Stimulated activated naive CD4-positive, alpha-beta T cell treated with Interleukin-2 at 50 U/mL for 16 hours (primary cell): ENCODE measurements at places on chromosomes 5 and 9.

- DNase-seq, result no peak
Measured at GRCh38 chr9:105331755-105332154, 87.3 kb downstream of the SLC44A1 start.

DNA sequence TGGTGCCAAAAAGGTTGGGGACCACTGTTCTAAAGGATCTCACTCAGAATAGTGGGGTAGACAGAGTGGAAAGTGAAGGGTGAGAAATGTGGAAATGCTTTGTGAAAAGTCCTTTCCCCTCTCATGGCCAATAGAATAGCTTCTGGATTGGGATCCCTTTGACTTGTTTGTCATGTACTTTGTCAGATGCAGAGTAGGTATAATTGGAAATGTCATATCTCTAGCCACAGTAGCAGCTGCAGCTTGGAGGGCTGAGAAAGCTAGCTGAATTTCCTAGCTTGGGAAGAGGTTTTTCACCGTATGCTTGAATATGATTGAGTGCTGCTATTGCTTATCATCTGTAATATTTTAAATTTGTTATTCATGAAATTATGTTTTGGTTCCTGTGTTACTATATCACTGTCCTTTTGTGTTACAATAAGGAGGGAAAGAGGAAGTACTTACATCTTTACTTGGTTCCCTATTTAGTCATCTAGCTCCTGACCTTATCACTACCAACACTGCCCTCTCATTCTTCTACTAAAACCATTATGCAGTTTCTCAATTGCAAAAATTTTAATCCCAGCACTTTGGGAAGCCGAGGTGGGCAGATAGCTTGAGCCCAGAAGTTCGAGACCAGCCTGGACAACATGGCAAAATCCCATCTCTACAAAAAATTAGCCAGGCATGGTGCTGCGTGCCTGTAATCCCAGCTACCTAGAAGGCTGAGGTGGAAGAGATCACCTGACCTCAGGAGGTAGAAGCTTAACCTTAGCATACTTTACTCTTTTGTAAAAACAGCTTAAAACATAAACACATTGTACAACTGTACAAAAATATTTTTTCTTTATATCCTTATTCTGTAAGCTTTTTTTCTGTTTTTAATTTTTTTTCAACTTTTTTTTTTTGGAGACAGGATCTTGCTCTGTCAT, 12.4 kb downstream of the SLC30A5 start:
- no peak for DNase-seq

DNA sequence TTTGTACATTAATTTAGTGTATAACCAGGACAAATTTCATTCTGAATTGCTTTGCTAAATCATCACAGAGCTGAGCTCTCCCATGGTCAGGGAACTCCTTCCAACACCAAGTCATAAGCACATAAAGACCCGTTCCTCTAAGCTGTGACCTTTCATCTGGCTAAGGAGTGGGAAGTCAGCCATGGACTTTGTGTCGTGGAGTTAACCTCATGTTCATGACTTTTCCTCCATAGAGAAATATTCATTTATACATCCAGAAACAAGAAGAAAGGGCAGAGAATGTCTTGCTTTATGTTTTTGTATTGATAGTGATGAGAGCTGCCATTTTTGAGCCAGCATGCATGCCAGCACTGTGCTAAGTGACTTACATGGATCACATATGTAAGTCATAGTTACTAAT, 97.5 kb downstream of the INIP start:
- DNase-seq, result no peak

- DNase-seq, result no peak
Measured at GRCh38 chr5:160555971-160556631, 134.4 kb downstream of the PTTG1 start.

GRCh38 chr5:115532517-115532916, 12.1 kb downstream of the FEM1C start:
- no peak for DNase-seq

DNA sequence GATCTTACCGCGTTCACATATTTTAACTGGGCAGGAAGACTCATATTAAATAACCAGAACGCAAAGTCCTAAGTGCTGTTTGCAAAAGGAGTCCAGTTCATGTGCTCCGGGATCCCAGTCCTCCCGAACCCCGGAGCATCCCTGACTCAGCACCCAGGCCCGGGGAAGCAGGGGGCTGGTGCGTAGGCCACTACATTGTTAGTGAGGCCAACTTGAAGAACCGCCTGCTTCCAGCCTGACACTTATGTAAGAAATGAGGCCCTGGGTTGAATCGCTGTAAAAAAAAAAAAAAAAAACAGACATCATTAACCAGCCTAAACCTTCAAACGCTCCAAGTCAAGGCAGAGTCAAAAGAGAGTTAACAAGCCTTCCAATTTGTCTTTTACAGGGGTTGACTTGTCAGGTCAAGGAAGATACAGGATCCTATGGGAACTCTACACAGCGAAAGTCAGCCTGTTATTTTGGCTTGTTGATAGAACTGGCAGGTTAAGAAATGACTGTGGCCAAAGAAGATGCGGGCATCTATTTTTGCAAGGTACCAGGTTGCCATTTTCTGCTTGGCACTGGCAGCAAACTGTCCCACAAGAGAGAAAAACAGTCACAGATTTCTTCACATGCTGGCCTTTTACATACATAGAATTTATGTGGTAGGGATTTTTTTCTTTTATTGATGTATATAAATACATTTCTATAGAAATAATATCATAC, 93.3 kb downstream of the ACTL7B start:
- no peak for DNase-seq
